Chondrocyte (in vitro differentiated cells): ENCODE measurements at places on chromosomes 2 and 18.

DNA sequence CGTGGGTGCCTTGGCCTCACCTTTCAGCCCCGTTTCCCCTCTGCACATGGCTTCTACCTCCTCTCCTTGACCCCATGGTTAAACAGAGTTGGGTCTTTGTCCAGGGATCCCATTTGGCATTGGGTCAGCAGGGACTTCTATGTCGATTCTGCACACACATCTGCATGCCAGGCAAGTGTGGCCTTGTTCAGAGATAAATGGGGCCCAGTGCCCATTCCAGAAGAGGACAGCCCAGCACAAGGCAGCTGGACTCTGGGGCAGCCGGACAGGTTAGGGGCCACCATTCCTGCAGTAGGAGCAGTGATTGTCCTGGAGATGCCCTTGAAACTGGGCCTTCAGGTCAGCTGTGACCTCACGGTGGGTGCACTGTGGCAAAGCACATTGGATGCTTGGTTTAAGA is 13.1 kb downstream of the CABLES1 start:
- DNase-seq: no peak

- no peak for DNase-seq
Measured at GRCh38 chr2:199471443-199472057, 13.8 kb upstream of the SATB2 start.

- peak; percentile 53 for DNase-seq
Measured at GRCh38 chr2:120561379-120562035, 174.2 kb upstream of the GLI2 start.

GRCh38 chr2:37985333-37985732 is 60.2 kb downstream of the RMDN2 start:
- no peak for DNase-seq

GRCh38 chr2:74391209-74391579 is 11.1 kb upstream of the DCTN1 start:
- DNase-seq: no peak

DNA sequence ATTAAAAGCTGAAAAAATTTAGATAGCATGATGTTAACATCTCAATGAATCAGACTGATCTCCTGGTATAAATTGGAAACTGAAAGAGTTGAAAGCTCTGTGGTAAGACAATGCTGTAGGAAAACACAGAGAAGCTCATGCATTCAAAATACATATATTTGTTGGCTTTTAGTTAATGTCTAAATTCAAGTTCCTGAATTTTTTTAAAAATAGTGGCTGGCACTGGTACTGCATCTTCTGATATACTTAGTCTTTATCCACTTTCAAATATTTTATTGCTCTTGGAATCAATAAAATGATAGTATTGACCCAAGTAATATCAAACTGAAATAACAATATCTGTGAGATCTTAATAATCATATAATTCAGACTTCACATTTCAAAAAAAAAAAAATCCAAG is 151.4 kb upstream of the FIGN start:
- DNase-seq: no peak
